Kidney (tissue), 22 donors: ENCODE measurements at places on chromosomes 3 and 15.

GRCh38 chr3:112333002-112333380 lies at the start of gene CD200:
Gene CD200 (plus strand): TSS chr3:112333156. CDS start chr3:112333213, 57 bp downstream.
- DNase-seq, result peak; percentile 86

- DNase-seq, result no peak
Measured at GRCh38 chr15:58247855-58248842, 110.0 kb downstream of the AQP9 start.

DNA sequence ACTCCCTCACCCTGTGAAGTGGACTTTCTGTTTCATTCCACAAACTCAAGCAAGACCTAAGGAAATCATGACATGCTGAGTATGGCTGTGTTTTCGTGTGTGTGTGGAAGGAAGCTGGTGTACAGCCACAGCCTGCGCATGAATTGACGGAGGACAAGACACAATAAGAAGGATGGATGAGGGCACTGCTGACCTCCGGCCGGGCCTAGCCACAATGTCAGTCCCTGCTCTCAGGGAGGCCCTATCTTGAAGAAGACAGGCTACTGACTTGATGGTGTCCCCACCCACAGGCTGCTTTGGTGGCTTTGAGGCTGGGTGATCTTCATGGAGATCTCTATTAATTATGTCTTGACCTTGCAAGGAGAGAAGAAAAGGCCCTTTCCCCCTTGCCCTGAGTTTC lies 39.3 kb upstream of the CDCP1 start:
- DNase-seq, result no peak

- DNase-seq, result no peak
Measured at GRCh38 chr3:47669026-47669749, 90.5 kb upstream of the CSPG5 start.

- DNase-seq, result no peak
Measured at GRCh38 chr3:138688871-138689299, 80.3 kb downstream of the FAIM start.

GRCh38 chr3:160437083-160437455 lies 12.5 kb downstream of the TRIM59 start:
- DNase-seq, result no peak

- DNase-seq, result no peak
Measured at GRCh38 chr15:82928711-82929110, 23.8 kb downstream of the HOMER2 start.

DNA sequence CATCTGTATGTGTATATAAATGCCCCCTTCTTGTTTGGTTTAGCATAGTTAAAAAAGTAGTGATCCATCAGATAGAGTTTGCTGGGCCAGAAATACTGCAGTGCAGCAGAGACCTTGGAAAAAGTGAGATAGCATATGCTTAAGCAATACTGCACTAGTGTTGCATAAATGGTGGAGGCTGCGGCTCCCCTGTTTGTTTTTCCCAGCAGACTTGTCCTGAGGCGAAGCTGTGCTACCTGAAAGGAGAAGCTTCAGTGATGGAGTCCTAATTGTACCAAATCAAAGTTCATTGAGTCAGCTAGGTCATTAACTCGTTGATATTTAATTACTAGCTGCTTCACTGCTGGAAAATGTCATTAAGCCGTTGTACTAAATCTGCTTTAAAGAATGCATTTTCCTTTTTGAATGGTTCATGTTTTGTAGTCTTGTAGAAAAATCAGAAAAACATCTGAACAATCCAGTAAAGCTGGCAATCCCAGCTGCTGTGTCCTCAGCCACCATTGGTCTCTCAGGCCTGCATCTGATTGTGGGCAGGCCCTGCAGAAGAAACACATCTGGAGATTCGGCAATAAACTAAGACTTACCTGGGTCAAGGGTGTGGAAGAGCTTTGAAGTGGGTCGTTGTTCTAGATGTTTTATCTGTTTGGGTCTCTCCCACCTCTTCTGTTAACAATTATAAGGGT lies 169.6 kb downstream of the B3GALNT1 start:
- no peak for DNase-seq

GRCh38 chr3:182784542-182784941 lies 8.8 kb upstream of the ATP11B start:
- DNase-seq, result no peak

GRCh38 chr3:124773351-124774326 lies 43.4 kb downstream of the UMPS start:
- DNase-seq, result no peak

GRCh38 chr3:23537101-23537551 lies 268.6 kb upstream of the UBE2E1 start:
- no peak for DNase-seq

- DNase-seq, result no peak
Measured at GRCh38 chr3:13081603-13082360, 8.6 kb upstream of the IQSEC1 start.
